GM12892 (cell line): ENCODE measurements at places on chromosomes 13 and 19.

DNA sequence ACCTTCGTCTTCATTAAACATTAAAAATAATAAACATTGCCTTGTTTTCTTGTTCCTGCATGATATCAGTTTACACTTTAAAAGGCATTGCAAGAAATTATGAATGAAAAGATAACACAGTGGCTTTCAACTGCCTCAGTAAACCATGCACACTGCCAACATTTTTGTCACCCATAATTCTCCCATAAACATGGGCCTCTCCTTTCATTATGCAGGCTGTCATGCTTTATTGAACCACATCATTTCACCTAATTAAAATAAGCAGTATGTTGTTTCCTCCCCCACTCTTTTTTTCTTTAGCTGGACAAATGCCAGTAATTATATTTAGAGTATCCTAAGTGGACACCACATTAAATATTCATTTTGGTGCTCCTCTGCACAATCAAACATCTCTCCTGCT, 1566.5 kb upstream of the SLC10A2 start:
- no peak for DNase-seq

DNA sequence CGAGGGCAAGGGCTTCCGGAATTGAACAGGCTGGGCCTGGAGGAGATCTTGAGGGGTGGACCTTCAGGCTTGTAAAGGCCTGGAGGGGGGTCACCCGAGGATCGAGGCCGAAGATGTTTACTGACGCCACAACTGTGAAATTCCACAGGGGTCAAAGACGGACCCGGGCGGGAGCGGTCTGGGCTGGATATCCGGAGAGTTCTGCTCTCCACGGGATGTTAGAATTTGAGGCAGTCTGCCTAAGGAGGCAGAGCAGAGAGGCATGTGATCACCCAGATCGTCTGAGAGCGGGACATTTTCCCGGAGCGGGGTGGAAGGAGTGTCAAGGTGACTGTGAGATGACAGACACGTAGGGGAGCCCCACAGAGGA, 13.2 kb downstream of the KLHL26 start:
- no peak for DNase-seq

DNA sequence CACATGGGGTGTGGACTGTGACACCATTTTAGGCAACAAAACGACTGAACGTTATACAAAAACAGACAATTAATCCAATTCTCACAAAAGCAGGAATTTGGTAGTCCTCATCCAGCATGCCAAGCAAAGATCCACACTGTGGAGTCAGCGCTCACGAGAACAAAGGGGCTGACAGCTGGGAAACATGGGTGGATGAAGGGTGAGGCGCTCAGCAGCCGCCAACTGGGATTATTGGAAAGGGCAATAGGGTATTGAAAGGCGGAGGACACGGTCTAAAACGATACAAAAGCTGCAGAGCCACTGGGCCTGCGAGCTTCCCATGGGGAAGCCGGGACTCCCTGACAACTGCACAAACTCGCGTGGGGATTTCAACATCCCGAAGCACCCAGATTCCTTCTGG, 4.7 kb upstream of the ZNF813 start:
- DNase-seq = no peak

DNA sequence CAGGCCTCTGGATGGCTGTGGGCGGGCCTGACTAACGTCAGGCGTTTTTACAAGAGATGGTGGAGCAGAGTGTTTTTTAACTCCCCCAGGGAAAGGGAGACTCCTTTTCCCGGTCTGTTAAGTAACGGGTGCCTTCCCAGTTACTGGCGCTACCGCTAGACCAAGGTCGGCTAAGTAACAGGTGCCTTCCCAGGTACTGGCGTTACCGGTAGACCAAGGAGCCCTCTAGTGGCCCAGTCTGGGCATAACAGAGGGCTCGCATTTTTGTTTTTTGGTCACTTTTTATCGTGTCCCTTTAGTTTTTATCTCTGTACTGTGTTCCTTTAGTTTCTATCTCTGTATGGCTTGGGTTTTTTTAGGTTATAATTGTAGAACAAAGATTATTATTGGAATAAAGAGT, 10.0 kb downstream of the ZNF383 start:
- DNase-seq = no peak

- DNase-seq = no peak
Measured at GRCh38 chr19:6668691-6669090, 1.3 kb downstream of the TNFSF14 start.

GRCh38 chr19:18932216-18932841, 8.7 kb downstream of the HOMER3 start:
- peak; percentile 89 for DNase-seq

DNA sequence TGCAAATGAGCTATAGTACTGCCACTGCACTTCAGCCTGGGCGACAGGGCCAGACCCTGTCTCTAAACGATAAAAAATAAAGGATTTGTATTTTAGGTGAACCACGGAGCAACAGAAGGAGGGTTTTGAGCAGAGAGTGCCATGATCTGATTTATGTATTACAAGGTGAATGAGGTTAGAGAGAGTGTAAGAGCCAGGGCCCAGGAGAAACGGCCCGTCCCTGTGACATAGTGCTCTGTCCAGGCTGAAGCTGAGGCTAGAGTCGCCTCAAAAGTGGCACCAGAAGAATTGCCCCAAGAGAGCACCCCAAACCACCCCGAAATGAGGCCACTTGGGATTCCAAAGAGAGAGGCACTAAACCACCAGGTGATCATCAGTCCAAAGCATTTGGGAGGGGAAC, 16.9 kb downstream of the MAG start:
- no peak for DNase-seq

- no peak for DNase-seq
Measured at GRCh38 chr13:63896321-63896720, 2480.7 kb upstream of the PCDH20 start.
